CD4-positive, alpha-beta T cell treated with Interferon gamma for 1 hour (primary cell): ENCODE measurements at places on chromosomes 3 and 15.

GRCh38 chr15:98729446-98730042, 81.2 kb downstream of the IGF1R start:
- DNase-seq: no peak

GRCh38 chr3:109731639-109732473, 394.5 kb upstream of the DPPA4 start:
- peak; percentile 23 for DNase-seq

GRCh38 chr3:32859604-32860237, 41.9 kb downstream of the TRIM71 start:
- DNase-seq: no peak

DNA sequence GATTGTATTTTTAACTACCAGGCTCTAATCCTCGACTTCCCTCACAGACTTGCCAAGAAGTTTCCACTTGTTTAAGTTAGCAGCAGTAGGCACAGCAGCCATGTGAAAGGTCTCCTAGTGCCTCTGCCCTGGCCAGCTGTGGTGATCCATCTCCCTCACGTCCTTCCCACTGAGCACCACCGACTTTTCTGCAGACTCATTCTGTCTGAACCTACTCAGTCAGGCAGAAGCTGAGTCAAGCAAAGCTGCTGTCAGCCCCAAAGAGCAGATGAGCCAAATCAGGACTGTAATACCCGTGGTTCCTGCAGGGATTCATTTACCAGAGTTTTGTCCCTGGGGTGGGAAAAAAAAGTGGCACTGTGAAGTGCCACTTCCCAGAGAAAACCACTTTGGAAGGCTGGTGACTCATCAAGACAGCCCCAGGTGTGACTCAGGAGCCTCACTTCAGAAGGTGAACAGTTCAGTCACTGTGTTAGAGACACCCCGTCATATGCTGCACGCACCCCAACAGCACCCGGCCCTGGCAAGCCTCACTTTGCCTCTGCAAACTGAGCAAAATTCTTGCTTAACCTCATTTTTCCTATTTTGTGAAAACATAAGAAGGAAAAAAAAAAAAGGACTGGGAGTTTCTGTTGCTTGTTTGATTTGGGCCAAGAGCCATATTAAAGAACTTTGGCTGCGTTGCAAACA, 76.0 kb downstream of the WWTR1 start:
- DNase-seq: no peak

DNA sequence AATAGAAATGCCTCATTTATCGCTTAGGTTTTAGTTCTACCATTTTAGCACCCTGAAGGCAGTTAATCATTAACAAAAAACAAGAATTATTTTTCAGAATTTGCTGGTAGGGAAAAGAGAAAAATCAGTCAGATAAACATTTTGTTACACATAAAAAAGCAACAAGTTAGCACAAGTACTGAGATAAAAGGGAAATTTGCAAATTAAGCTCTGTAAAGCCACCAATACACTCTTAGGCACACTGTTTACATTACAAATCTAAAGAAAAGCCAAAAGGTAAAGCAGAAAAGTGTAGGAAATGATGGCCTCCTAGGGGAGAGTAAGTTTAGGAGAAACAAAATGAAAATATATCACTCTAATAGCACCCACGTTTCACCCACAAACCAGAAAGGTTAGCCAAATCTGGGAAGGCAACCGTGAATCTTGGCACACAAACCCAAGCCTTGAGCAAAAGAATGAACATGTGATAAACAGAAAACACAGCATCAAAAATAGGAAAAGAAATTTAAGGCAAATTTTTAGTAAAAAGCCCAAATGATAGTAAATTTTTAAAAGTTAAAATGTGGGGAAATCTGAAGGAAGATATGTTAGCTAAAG, 1.6 kb upstream of the SATB1 start:
- no peak for DNase-seq

DNA sequence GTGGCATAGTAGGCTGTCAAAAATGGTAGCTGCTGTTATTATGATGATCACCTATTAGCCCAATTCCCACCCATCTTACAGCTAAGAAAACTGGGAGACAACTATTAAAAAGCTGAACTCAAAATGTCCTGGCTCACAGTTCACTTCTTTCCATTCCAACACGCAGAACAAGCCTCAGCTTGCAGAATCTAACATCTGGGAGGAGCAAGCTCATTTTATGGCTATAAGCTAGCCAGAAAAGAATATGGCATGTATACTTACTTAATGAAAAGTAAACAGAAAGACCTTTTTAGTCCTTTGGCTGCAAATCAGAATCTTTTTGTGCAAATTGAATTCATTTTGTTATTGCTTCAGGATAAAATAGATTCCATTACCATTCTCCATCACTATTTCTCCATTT, 34.8 kb upstream of the CFAP20DC start:
- no peak for DNase-seq

DNA sequence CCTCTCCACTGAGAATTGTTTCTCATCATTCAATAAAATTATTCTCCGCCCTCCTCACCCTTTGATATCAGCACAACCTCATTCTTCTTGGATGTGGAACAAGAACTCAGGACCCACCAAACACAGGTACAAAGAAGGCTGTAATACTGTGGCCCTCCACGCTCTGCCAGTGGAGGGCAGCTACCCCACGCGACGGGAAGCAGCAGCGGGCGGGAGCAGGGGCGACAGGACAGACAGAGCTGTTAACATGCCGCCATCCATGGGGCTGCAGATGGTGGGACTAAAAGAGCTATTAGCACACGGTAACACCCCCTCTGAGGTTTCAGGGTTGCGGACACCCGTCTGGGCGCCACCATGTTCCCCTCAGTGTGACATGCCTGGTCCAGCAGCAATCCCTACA, 37.5 kb downstream of the EMC4 start:
- no peak for DNase-seq

GRCh38 chr3:179977356-179977755, 59.4 kb downstream of the PEX5L start:
- DNase-seq: no peak

- no peak for DNase-seq
Observed at GRCh38 chr3:45966950-45967640, 23.8 kb downstream of the CXCR6 start.

GRCh38 chr3:72829701-72830100, 18.5 kb downstream of the SHQ1 start:
- DNase-seq: no peak

GRCh38 chr3:131047582-131047981, 20.9 kb downstream of the NEK11 start:
- DNase-seq: no peak

DNA sequence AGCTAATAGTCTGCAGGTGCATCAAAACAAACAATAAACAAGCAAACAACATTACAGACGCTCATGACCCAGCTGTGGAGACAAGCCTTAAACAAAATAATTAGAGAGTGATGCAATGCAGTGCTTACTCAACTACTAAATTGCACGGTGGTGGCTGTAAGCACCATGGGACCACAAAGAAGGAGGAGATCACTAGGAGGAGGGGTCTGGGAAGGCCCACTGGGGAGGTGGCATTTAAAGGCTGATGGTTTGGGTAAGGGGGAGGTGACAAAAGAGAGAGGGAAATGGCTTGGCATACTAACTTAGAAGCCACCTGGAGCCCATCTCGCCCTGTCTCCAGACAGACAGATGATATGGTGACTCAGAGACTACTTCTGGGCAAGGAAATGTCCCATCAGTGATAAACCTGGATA, 516.7 kb downstream of the FOXP1 start:
- peak; percentile 29 for DNase-seq

GRCh38 chr3:8882642-8883041, 80.6 kb downstream of the RAD18 start:
- no peak for DNase-seq

DNA sequence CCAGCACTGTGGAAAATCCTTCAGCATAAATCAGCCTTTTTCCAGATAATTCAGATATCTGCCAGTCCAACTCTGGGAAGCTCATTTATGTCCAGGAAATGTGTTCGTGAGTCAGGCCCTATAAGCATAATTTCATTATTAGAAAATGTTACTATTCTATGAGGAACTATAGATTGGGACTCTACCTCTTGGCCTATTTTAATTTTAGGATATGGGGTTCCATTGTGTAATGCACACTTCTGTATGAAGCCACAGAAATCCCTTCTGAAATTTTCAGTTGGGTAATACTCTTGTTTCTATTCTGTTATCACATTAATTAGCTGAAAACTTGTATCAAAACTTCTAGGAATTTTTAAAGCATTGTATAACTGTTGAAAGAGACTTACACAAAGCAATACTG, 43.9 kb upstream of the IL12A start:
- DNase-seq: no peak

GRCh38 chr3:59812237-59813147, 762.7 kb upstream of the CFAP20DC start:
- DNase-seq: no peak

GRCh38 chr3:123104550-123104949, 37.7 kb downstream of the PDIA5 start:
- DNase-seq: no peak

DNA sequence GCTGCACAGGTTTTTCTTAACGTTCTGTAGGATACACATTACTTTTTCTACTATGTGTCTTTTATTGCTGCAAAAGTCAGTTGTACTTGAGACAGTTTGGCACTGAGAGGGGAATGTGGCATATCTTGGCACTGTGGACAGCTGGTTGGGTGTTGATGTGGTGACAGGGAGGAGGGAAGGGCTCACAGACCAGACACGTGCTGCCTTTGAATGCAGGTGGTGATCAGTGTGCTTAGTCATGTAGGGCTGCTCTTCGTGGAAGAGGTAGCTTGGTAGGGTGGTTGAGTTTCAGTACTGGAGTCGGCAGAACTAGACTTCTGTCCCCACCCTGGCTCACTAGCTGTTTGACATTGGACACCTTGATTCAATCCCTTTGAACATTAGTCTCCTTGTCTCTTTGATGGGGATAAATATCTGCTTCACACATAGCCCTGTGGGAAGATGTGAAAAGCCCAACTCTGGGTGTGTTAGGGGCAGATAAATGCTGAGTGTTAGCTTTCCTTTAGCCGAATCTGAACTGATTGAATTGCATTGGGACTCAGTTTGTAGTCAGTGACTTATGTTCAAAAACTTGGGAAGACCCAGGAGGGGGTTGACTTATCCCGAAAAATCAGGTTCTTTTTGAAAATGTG, 108.4 kb downstream of the PTPRG start:
- DNase-seq: no peak

GRCh38 chr3:35144011-35144410, 495.3 kb upstream of the ARPP21 start:
- DNase-seq: no peak

DNA sequence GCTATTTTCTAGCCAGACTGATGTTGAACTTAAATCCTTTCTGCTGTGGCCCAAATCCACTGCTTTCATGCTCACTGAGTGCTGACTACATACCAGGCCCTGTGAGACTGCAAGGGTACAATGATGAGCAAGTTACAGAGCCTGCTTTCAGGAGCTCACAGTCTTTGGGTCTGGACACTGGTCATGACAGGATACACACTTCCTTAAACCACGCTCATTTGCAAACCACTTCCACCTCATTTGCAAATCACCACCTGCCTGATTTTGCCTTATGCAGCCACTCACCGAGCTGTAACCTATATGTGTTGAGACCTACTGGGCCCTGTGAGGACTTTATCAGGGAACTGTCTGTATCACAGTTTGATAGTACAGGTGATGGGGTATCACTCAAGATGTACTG, 50.2 kb upstream of the LRRC58 start:
- no peak for DNase-seq

- DNase-seq: no peak
Observed at GRCh38 chr3:161371441-161372320, at the start of gene SPTSSB. SPTSSB (minus strand) TSS chr3:161371517; CDS start chr3:161346323, 25,194 bp downstream.

GRCh38 chr3:109023656-109024254, 70.1 kb upstream of the GUCA1C start:
- DNase-seq: no peak

DNA sequence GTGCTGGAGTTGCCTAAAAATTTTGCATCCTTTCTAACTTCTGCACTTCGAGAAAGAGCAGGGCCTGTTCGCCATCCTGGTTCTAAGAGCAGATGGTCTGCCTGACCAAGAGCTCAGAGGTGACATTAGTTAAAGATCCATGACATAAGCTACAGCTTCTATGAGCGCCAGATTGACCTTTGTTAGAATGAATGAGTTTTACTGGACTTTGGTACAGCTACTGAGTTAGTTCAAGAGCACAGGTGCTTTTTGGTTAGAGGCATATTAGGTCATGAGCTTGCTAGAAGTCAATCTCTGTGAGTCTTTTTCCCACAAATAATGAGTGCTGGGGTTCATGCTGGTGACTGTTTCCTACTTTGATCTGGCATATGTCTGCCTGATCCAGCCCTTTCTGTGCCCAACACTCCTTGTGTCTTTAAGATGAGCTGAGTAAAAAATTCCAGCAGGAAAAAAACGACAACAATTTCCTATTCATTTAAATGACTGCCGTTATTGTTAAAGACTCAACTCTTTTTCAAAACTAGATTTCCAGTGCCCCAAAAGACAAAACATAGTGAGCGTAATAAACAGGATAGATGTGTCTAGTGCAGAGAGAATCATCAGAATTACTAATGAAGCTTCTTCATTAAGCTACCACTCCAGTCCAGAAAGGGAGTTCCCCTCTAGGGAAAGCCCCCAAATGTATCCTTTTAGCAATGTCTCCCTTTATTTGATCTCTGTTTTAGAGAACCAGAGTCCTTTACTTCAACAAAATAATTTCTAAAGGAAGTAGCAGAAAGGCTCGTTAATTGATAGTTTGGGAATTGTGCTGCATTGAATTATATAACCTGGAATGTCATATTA, 152.9 kb downstream of the SLCO3A1 start:
- no peak for DNase-seq

- DNase-seq: no peak
Observed at GRCh38 chr15:96312641-96313335, 17.7 kb upstream of the NR2F2 start.

- no peak for DNase-seq
Observed at GRCh38 chr3:175150812-175151401, 291.8 kb downstream of the NAALADL2 start.

DNA sequence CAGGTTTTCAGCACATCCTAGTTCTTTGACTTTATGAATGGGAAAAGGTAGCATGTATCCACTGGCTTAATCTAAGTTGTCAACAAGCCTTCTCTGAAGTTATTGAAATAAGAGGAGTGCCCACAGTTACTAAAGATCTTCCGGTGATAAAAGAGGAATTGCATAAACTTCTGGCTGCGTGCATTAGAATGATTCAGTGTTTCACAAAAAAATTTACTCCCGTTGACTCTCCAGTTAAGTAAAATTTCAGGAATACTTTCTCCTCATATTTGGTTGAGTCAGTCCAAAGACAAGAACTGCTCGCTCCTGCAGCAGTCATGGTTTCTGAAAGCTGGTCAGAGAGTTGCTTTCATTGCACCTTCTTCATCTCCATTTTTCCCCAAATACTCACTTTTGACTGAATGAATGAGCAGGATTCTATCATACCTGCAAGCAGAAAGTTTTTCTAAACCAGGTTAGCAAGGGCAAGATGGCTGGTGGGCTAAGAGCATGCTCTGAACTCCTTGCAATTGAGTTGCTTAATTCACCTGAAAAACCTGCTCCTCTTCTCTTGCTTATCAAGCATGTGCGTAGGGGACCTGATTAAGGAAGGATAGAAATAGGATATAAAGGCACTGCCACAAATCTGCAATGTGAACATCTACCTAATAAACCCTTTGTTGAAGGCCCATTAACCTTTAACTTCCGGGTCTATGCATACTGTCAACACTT, 64.2 kb upstream of the TIMP4 start:
- DNase-seq: no peak

- no peak for DNase-seq
Observed at GRCh38 chr3:55527361-55527760, 40.3 kb upstream of the WNT5A start.

- DNase-seq: no peak
Observed at GRCh38 chr15:79602731-79603130, 170.6 kb downstream of the MINAR1 start.
